NCI-H1048 (cell line): ENCODE measurements at places on chromosomes 12 and 14.

DNA sequence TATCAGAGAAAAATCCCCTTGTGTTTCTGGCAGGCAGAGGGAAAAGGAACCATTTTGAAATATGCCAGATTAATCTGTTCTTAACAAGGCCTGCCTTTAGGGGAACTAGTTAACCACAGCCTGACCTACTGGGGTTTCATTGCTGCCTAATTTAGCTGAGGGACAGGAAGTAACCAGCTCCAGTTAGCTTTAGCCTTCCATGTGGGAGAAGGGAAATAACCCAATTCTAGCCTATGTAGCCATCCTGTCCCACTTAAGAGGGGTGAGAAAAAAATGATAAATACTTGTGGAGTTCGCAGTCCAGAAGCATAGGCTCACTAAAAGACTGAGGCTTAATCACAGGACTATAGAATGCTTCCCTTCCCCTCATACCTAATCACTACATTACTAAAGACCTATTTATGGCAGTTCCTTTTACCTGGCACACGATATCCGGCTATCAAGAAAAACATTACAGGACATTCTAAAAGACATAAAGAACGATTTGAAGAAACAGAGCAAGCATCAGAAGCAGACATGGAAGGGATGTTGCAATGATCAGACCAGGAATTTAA is 22.8 kb downstream of the COX8C start:
- no peak for DNase-seq

DNA sequence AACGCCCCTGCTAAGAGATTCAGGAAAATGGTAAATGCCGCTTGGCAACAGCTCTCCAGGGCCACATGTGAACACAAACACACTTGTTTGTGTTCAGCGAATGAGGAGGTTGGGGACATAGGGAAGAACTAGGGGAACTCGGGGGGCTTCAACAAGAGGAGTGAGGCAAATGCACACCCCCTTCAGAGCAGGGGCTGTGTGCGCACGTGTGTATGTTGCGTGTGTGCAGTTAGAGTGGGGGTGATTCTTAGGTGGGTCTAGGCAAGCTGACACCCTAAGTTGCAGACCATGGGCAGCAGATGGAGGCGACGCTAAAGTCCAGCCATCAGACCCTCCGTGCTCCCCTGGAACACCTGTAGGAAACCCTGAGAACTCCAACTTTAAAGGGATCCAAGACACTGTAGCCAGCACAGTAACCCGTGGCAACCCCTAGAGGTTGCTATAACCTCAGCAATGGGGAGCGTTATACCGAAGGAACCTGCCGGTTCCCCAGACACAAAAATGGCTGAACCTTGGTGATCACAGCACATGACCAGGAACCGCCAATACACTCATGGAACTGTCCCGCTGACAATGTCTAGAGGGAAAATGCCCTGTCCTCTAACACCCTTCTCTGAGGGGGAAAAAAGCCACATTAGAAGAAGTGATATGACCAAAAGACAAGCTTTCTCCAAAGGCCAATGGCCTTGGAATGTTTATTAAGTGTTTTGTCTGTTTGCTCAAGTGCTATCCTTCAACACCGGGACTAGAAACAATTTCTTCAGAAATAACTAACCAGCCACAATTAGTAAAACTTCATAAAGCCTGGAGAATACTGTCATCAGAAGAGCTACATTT is 86.5 kb upstream of the CEP83 start:
- DNase-seq: no peak

- no peak for DNase-seq
Measured at GRCh38 chr12:25681580-25681979, 128.5 kb upstream of the LMNTD1 start.

- no peak for DNase-seq
Measured at GRCh38 chr14:58629281-58629680, 8.5 kb upstream of the DACT1 start.

GRCh38 chr12:103640831-103641230 is 53.8 kb downstream of the STAB2 start:
- DNase-seq: no peak

GRCh38 chr12:115070313-115070712 is 386.3 kb upstream of the TBX3 start:
- no peak for DNase-seq

- DNase-seq: no peak
Measured at GRCh38 chr14:32375663-32376062, 46.6 kb downstream of the AKAP6 start.

DNA sequence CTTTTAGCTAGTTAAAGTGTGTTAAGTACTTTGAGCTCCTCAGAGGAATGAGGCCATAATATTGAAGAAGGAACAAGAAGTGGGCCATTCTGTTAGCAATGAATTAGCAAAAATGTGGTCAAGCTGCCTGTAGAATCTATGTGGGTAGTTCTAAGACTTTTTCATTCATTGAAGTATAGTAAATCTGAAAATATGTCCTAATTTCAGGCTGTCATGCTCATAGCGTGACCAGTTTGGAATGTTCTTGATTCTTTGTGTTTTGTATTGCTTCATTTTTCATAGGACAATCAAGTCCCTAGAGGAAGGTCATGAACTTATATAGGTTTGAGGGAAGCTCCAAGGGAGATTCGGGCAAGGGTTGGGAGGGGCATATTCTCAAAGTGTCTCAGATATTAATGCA is 11.4 kb downstream of the ATP23 start:
- no peak for DNase-seq

GRCh38 chr14:56996721-56997399 is 186.6 kb upstream of the OTX2 start:
- no peak for DNase-seq

- DNase-seq: no peak
Measured at GRCh38 chr12:91441993-91442952, 259.7 kb upstream of the DCN start.

DNA sequence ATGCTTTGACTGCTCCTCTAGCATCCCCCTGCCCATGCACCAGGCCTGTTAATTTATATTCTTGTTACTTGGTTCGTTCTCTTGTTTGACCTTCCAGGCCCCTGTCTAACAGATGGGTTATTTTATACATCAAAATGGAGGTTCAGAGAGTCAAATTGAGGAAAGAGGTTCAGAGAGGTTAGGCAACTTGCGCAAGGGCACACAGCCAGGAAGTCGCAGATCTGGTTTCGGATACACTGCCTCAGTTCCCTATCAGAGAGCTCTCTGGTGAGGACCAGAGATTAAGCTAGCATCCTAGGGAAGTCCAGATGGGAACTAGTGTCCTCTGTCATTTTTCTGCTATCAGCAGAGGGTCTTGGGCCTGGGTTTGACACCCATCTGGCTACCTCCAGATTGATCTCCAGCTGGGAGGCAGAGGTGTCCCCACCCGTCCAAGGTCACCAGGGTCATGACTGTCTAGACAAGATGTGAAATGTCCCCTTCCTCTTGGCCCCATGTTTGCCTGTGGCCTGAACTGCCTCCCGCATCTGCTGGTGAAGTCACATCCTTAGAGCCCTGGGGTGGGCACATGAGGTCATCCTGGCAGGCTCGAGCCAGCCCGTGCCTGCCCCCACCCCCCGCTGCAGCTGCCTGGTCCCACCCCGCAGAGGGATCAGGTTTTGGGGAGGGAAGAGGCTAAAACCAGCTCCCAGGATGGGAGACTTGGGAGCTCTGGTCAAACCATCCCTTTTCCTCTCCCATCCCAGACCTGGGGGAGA is 84.3 kb upstream of the NCOR2 start:
- no peak for DNase-seq

- DNase-seq: no peak
Measured at GRCh38 chr12:19683178-19683927, 244.1 kb downstream of the AEBP2 start.

GRCh38 chr12:991350-992333 is 619 bp downstream of the ERC1 start:
- DNase-seq: no peak

GRCh38 chr14:93219103-93219726 is 12.2 kb downstream of the UBR7 start:
- DNase-seq: no peak

GRCh38 chr14:62084020-62084419 is 321.8 kb downstream of the SNAPC1 start:
- DNase-seq: no peak

DNA sequence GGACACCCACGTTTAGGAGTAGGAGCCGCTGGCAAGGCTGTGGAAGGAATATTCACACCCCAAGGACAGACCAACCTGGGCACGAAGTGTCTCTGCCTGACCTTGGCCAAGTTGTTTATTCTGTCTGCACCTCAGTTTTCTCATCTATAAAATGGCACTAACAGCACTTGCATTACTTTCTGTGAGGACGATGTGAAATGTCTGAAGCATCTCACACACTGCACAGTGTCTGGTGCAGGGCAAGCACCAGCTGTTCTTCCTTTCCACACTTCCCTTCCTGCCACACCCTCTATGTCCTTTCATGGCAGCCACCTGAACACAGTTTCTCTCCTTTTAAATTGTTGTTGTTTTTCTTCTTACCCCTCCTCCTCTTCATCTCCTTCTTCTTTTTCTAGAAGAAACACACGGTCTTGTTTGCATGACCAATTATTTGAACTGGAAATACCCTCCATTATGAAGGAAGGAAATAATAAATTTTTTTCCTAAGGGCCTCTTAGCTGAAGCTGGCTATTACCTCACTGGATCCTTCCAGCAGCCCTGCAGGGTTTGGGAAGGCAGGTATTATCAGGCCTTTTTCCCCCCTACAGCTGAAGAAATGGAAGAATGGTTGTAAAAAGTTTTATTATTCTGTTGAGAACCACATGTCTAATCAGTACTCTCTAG is 42.9 kb upstream of the ATP23 start:
- no peak for DNase-seq

- no peak for DNase-seq
Measured at GRCh38 chr12:122928404-122929147, 32.7 kb upstream of the VPS37B start.

DNA sequence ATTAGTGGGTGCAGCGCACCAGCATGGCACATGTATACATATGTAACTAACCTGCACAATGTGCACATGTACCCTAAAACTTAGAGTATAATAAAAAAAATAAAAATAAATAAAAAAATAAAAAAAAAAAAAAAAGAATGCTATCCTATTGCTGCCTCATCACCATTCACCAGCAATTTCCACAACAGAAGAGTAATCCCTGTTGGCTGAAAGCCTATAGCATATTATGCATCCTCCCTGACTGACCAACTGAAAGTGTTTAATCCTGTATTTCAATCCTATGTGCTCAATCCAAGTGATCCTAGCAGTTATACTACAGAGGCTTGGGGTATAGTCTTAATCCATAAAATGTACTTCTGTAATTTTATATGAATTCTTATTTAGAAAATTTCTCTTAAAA is 18.5 kb downstream of the DICER1 start:
- DNase-seq: no peak

DNA sequence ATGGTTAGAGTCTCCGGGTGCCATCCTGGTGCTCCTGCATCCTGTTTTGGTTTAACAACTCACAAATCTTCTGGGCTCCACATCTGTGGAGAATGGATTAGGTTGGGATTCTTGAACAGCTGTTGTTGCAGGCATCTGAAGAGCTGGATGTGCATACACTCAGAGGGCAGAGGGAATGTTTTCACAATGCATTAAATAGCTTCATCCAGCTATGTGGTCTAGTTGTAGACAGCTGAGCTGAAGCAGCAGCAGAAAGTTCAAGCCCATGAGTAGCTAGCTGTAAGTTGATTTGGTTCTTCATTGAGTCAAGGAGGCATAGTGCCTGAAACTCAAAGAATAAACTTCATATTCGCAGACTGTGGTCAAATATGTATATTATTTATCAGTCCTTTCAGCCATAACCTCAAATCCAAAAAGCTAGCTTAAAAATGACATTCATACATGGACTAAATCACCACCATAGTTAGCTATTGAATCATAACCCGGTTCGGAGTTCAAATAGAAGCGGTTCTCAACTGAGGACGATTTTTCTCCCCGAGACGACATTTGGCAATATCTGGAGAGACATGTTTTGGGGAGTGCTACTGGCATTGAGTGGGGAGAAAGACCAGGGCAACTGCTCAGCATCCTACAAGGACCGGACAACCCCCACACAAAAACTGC is 858 bp upstream of the ANKRD13A start:
- DNase-seq: no peak

GRCh38 chr14:99384450-99385417 is 95.9 kb downstream of the SETD3 start:
- no peak for DNase-seq

DNA sequence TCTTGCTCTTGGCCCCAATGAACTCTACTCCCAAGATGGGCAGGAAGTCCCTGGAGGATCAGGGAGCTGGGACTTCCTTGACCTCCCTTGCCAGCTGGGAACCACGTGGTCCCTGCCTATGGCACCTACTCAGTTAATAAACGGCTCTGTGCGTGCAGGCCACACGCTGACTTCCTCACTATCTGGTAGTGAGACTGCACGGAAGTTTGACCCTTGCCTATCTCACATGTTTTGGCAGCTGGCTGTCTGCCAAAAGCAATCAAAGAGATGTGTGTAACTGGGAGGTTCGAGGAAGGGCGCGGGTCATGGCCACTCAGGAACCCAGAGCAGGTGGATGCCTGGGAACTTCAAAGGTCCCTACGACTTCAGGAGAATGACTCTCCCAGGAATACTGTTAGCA is 57.9 kb downstream of the RFLNA start:
- DNase-seq: no peak

DNA sequence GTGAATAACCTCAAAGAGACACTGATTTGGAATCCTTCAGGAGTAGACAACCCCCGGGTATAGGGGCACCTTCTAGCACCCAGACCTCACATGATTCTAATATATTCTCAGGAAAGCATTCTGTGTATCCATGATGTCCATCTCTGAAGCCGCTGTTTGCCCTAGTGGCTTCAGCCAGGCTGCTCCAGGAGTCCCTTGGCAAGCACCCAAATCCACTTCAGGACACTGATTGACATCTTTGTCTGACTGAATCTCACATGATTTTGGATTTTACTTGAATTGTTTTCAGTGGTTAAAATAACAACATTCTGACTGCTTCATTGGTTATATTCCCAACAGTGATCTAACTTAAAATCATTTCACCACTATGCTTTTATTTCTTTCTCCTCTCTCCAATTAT is 390.5 kb upstream of the CLEC14A start:
- no peak for DNase-seq
